MG63 (cell line): ENCODE measurements at places on chromosomes 16 and 17. TPM values are rescaled to one million over a fixed set of nuclear protein-coding genes. Genes with fewer than 3 reads are reported as not detected.

The SOST gene
- not detected in 2 replicates for total RNA-seq

The TNFRSF12A gene
- 541 and 602 TPM in 2 replicates for total RNA-seq

The COIL gene
- 14.2 and 19.3 TPM in 2 replicates for total RNA-seq

The RGS11 gene
- not detected in 2 replicates for total RNA-seq

The NDE1 gene
- total RNA-seq: 20.1 and 34.4 TPM in 2 replicates

The IGF2BP1 gene
- 0.52 and 0.95 TPM in 2 replicates for total RNA-seq

The CFAP52 gene
- not detected in 2 replicates for total RNA-seq

The MYL4 gene
- total RNA-seq: not detected in 2 replicates

The ZSCAN10 gene
- not detected in 2 replicates for total RNA-seq

The PRSS27 gene
- 0.22 and 1.7 TPM in 2 replicates for total RNA-seq

The ZACN gene
- total RNA-seq: not detected in 2 replicates
